ENCODE measurements at places on chromosomes 3 and 15.

DNA sequence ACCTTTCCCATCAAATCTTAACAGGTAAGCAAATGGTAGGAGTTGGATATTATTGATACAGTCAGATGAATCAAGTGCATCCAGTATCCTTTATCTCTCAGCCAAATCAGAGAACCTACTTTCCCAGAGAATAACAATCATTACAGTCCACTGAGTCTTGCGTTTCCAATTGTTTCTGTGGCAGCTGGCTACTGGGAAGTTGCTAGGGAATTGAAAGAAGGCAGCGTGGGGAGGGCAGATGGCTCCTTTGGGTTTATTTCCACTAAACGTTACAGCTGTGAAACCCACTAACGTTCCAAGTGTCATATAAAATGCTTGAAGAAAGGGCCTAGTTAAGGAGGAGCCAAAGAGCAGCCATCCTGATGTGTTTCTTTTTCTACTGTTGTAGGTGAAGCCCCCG is 78.4 kb downstream of the WDR72 start:
- DNase-seq: no peak

DNA sequence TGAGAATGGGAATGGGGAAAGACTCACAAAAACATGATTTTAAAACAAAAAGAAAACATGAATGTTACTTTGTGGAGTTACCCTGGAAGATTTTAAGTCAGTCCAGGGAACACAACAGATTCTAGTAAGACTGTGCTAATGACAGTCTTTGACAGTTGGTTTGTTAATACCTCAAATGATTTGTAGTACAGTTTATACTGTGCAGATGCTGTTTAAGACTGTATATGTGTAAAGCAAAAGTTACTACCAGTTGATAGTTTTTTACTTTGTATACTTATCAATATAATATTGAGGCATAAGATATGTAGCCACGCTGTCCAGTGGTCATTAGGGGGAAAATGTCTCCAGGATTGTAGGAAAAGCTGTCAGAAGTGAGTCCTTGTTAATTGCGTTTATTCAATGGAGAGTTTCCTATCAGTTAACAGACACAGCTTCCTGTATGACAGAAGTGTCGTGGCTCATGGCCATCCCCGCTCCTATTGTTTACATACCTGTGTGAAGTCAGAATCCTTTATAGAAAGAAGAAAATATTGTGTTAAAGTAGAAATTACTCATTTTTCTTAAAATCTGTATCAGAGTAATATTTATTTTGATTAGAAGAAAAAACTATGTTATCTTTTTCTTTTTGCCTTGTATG is 36.0 kb downstream of the NKIRAS1 start:
- no peak for DNase-seq

GRCh38 chr3:195094191-195094921 is 176.6 kb downstream of the XXYLT1 start:
- DNase-seq: no peak

DNA sequence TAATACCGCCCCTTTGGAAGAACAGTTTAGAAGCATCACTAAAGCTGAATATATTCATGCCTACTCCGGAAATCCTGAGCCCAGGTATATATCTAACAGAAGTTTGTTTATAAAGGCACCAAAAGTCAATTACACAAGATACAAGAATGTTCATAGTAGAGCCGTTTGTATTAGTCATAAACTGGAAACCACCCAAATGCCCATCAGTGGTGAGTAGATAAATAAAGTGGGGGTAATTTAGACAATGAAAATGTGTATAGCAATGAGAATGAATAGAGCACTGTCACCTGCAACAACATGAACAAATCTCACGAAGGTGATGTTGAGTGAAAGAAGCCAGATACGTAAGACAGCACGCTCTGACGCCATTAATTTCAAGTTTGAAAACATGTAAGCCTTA is 68.3 kb upstream of the GLCE start:
- no peak for DNase-seq

- DNase-seq: no peak
Observed at GRCh38 chr3:151792411-151792810, 21.5 kb upstream of the AADAC start.

DNA sequence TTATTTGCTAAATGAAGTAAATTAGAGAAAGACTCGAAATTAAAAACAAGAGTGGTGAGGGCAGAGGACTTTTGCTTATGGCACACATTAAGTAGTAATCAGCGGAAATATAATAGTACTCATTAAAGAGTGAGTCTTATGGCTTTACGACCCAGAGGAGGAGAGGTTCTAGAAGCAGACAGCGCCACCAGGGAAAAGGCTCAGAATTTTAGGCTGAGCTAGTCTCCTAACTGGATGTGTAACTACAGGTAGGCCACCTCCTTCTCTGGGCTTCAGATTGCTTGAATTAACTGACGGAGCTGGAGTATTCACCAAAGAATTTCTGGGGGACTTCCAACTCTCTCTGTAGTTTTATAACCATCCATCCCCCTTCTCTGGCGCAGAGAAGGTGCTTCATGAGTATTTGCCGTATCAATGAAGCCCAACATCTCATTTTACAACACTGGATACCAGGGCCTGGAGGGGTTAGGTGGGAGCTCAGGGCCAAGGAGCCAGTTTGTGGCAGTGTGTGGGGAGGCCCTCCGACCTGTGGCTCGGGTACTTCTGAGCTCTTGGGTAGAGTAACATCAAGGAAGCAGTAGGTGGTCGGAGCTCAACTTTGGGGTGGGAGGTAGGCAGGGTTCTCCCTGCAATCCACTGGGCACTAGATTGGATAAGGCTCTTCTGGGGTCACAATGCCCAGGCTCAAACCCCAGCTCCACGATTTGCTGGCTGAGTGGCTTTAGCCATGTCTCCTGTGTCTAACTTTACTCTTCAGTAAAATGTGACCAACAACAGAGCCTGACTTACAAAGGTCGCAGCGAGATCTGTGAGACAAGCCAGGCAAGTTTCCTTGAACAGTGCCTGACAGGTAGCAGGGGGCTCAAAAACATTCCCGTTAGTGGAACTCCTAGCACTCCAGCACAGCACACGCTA is 1.1 kb downstream of the CHCHD4 start:
- DNase-seq: no peak

- no peak for DNase-seq
Observed at GRCh38 chr3:120324190-120324589, 25.0 kb downstream of the LRRC58 start.

DNA sequence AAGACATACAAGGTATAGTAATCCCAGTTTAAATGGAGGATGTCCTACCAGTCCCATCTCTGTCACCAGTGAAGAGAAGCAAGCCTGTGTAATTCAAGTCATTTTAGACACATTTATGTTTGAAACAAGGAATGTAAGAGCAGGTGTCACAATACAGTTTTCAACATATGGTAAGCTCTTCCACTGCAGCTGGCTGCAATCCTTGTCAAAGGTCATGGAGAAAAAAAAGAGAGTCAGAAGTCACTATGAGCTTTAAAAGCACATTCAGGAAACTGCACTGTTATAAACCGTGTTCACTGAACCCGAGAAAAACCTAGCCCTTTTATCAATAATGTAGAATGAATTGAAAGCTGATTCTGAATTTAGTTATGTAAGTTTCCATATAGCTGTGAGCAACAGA is 206.4 kb downstream of the NAALADL2 start:
- DNase-seq: no peak

GRCh38 chr15:91517491-91518200 is 335.9 kb upstream of the SLCO3A1 start:
- DNase-seq: no peak

DNA sequence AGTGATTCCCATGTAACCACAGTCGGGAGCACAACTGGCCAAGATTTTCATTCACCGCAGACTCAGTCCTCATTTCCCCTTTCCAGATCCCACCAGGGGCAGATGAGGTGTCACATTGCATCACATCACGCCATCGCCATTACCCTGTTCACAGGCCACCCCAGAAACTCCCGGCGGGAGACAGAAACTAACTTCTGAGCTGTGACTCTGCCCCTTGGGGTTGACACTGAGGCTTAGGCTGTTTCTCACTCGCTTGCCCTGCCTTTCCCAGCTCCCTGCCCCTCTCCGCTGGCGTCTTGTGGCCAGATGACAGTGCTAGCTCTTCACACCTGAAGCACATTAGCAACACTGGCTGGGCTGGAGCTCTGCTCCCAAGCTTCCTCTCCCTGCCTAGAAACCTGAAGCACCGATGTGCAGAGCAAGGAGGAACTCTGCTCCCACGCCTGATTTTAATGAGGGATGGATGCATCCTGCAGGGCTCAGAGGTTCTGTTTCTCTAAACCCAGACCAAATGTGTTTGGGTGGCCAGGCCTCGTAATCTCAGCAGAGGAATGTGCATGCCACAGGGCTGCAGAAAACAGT is 88.8 kb upstream of the CTDSPL start:
- DNase-seq: no peak

- no peak for DNase-seq
Observed at GRCh38 chr3:11507719-11508118, 136.0 kb downstream of the VGLL4 start.

DNA sequence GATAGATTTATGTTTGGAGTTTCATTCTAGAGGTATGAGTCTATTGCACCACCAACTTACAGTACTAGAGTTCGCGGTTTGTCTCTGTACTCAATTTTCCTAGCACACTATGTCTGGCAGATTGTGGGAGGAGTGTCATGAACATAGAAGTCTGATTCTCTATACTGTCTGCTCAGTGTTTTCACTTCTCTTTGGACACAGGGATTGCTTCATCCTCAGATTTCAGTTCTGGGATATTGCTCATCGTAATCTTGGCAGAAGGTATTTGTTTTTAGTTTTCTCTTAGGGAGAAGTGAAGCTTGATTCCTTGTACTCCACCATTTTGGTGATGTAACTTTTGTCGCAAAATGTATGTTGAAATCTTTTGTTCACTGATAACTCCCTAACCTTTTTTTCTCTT is 27.8 kb upstream of the AZI2 start:
- no peak for DNase-seq

DNA sequence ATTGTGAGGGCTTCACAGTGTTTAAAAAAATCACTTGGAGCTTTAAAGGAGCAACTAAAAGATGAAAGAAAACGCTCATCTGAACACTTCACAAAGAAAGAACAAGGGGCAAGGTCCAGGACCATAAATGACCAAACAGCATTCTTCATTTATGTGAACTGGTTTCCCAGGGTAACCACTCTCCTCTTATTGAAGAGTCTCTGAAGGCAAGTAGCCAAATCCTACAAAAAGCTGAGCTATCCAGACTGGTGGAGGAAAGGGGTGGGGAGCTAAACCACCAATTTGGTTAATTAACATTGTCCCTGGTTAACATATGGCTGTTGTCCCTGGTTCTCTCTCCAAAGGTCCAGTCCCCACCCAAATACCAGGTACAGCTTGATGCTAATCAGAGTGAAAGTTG is 58.1 kb downstream of the OSBPL10 start:
- no peak for DNase-seq

DNA sequence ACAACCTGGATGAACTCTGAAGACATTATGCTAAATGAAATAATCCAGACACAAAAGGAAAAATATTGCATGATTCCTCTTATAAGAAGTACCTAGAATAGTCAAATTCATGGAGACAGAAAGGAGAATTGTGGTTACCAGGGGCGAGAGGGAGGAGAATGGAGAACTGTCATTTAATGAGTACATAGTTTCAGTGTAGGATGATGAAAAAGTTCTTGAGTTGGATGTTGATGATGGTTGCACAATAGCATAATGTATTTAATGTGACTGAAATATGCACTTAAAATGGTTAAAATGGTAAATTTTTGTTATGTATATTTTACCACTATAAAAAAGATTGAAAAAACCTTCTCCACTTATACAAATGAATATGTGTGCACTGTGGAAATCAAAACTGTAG is 469.6 kb downstream of the MAGI1 start:
- DNase-seq: no peak

- no peak for DNase-seq
Observed at GRCh38 chr3:77147836-77148578, 108.1 kb downstream of the ROBO2 start.

GRCh38 chr3:7423036-7423435 is 562.1 kb downstream of the GRM7 start:
- no peak for DNase-seq

DNA sequence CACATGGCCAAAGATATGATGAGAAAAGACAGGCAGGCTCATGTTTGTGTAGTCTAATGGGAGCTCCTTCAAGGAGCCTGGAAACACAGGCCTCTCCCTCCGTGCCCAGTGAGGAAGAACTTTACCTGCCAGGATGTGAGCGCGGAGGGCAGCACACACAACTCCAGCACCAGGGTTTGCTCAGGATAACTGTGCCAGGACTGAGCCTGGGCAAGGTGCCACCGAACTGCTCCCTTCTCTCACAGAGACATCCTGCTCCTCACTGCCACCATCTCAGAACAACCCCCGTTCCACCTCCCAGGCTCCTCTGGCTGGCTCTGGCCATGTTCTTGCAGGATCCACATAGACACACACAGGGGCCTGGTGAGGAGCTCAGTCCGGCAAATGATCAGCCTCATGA is 87.4 kb downstream of the NUP210 start:
- no peak for DNase-seq

GRCh38 chr3:73653351-73653750 is 28.6 kb upstream of the PDZRN3 start:
- DNase-seq: no peak

GRCh38 chr3:124648551-124648950 is 81.7 kb upstream of the UMPS start:
- no peak for DNase-seq

GRCh38 chr15:38307251-38307650 is 54.6 kb downstream of the SPRED1 start:
- DNase-seq: no peak

- no peak for DNase-seq
Observed at GRCh38 chr3:30077746-30078145, 528.7 kb upstream of the TGFBR2 start.

GRCh38 chr3:183244219-183244618 is 8.8 kb upstream of the B3GNT5 start:
- no peak for DNase-seq

- no peak for DNase-seq
Observed at GRCh38 chr15:91369823-91370222, 269.8 kb downstream of the SV2B start.

Data from stimulated activated CD8-positive, alpha-beta memory T cell treated with anti-CD3 and anti-CD28 coated beads, Interleukin-2, amount 100 ng/mL, for 1 hour (primary cell).